ENCODE measurements at places on chromosomes 16 and 17.

DNA sequence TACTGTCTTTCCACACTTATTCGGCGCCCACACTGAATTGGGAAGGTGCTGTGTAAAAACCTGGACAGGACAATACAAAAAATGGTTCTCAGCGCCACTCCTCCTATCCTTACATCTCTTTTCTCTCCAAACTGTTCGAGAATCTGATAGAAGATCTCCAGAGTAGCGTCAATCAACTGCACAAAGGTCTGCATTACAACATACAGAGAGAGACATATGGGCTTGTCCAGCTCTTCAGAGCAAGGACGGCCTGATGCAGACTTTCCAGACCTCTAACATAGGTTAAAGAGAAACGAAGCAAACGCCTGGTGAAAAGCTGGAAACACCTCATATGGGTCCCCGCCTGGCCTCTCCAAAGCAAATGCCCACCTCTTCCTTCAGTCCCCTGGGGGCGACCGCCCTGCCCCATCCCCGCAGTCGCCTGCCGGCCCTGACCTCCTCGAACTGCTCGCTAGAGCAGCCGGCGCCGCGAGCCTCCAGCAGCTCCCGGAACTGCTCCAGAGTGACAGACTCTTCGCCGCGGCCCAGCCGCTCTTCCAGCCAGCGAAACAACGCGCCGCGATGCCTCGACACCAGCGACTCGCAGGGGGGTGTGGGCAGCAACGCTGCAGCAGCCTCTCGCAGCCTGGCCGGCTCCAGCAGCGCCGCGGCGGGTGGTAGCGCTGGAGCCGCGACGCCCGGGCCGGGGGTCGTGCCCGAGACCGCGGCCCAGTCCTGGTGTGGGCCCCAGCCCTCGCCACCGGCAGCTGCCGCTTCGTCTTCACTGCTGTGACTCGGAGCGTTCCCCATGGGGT lies 526 bp downstream of the ZZEF1 start:
- DNase-seq = peak; percentile 30

- DNase-seq = no peak
These were observed 24.7 kb downstream of the GDE1 start for GRCh38 chr16:19497176-19497575.

DNA sequence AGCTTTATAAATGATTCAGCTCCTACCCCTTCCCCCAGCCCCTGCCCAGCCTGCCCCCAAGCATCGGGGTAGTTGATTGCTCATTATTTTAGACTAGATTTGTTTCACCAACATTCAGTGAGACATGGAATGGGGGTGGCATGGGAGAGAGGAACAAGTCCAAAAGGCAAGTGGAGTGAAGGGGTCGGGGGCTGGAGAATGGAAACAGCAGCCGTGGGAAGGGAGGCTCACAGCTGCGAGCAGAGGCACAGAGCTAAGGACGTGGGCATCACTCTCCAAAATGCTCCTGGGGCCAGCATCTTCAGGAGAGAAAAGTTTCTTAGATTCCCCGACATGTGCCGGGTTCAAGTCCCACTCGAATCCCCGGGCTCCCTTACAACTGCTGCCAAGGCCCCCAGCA lies 19.3 kb downstream of the PIPOX start:
- no peak for DNase-seq

DNA sequence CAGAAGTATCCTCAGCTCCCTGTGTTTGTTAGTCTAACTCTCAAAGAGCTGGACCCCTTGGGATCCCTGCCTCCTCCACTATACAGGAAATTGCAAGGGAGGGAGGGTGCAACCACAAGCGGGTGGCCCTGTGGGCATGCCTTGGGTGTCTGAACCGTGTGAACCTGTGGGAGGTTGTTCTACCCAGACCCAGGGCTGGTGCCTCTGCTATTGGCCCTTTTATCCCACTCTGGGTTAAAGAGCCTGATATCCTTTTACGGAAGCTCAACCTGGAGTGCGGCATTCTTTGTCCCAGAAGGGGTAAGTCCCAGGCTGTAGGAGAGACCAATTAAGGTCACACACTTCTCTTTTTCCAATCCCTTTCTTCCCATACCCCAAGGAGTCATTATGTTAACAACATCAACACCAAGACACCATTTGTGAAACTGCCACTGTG lies 53.4 kb downstream of the ARSG start:
- DNase-seq = no peak

- DNase-seq = no peak
These were observed 45.8 kb downstream of the SYT17 start for GRCh38 chr16:19213885-19214284.

DNA sequence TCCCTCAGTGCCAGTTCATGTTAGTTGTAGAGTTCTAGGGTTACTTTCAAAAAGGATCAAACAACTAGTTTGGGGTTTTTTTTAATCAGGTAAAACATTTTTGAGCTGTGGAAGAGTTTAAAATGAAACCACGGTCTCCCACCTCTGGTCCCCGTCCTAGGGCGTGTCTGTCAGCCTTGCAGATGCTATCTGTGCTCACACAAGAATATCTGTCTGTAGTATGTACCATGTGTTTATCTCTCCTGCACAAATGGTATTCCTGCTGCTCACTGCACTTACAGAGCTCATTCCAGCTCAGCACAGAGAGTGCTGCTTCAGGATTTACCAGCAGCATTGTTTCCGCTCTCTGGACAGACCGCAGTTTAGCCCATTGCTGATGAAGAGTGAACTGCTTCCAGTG lies 38.9 kb downstream of the UBN1 start:
- no peak for DNase-seq

GRCh38 chr16:53619235-53619634 lies 84.4 kb downstream of the RPGRIP1L start:
- DNase-seq = no peak

DNA sequence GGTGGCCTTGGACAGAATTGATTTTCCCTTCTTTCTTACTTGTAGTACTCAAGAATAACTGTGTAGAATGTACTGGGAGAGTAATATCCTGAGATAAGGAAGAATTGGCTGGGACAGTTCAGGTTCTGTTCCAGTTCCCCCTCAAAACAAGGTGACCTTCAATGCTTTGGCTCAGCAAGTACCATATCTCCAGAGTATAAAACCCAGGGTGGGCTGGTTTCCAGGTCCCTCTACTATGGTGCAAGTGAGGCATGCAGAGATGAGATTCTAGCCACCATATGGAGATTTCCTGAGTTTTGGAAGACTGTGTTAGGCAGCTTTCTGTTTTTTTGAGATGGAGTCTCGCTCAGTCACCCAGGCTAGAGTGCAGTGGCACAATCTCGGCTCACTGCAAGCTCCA lies 18.1 kb upstream of the DLX3 start:
- no peak for DNase-seq
